ENCODE measurements at places on chromosomes 3 and 15. TPM values are rescaled to one million over a fixed set of nuclear protein-coding genes. Genes with fewer than 3 reads are reported as not detected.

Gene SNUPN
- total RNA-seq, result 23.2 TPM

- no peak for DNase-seq
Observed at GRCh38 chr15:74036271-74037170, 42.0 kb downstream of the PML start.

Gene GXYLT2
- 12.9 TPM for total RNA-seq

DNA sequence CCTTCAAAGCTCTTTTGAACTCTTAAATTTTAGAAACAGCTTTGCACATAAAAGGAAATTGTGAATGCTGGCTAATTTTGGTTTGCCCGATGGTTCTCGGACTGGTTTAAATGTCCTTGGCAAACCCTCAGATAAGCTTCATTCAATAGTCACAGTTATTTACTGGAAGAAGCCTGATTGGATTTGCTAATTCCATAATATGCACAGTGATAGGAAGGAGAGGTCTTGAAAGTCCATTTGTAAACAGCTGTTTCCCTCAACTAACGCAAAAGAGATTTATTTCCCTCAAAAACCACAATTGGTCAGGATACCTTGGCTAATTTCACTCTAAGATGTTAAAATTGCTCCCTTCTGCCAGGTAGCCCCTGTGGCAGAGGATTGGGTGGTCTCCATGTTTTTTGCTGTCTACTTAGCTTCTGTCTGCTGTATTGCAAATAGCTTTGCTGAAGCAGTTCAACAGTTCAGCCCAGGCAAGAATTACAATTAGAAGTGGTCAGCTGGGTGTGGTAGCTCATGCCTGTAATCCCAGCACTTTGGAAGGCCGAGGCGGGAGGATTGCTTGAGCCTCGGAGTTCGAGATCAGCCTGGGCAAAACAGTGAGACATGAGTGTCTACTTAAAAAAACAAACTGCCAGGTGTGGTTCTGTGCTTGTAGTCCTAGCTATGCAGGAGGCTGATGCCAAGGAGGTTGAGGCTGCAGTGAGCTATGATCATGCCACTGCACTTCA is 30.6 kb upstream of the PROK2 start:
- no peak for DNase-seq

DNA sequence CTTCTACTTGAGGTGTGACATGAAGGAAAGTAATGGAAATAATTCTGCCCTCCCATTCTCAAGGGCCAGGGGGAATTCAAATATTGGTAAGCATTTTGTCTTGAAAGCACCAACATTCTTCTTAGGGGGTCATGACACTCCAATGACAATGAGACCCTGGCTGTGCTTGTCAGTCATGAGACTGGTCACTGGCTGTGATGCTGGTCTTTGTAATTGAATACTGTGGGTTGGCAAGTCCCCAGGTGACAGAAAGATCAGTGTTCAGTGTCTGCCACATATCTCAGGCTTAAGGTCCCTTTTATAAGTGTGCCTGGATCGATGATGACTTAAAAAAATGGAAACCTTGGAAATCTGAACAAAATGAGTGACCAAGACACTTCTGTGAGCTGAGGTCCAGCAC is 151.4 kb downstream of the SNRPN start:
- DNase-seq, result no peak

GRCh38 chr15:44662478-44663409 is 718 bp downstream of the SPG11 start:
- peak; percentile 56 for DNase-seq

DNA sequence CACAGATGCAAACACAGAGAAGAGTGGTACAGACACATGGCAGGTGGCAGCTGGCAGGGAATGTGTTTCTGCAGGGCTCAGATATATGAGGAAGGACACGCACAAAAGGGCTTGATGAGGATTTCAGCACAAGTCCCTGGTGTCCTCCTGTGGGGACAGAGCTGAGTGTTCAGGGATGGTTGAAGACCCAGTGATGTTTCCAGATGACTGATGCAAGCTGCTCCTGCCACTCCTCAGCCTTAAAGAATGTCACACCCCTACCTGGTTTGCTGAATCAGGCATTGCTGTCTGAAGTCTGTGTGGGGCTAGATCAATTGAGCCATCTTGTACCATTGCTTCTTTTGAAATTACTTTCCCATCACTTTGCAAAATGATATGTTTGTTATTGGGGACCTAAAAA is 40.2 kb downstream of the TNFAIP8L3 start:
- no peak for DNase-seq

- no peak for DNase-seq
Observed at GRCh38 chr3:184656829-184657681, 54.8 kb downstream of the MAGEF1 start.

DNA sequence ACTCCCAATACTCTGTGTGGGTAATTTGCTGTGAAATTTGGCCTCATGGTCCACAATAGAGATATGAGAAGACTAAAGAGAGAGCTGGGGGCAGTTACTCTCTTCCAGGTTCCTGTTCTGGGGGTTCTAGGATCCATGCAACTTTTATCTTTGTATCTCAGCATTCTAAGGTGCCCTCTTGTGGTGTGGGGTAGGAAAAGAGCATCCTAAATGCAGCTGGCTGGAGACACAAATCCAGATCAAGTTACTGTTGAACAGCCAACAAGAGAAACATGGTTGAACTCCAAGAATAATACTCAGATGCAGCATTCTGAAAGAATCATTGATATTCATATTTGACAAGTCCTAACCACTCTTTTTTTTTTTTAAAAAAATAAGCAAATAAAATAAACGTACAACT is 238.2 kb downstream of the GREM1 start:
- no peak for DNase-seq

Gene PLIN1
- total RNA-seq, result 947 TPM

DNA sequence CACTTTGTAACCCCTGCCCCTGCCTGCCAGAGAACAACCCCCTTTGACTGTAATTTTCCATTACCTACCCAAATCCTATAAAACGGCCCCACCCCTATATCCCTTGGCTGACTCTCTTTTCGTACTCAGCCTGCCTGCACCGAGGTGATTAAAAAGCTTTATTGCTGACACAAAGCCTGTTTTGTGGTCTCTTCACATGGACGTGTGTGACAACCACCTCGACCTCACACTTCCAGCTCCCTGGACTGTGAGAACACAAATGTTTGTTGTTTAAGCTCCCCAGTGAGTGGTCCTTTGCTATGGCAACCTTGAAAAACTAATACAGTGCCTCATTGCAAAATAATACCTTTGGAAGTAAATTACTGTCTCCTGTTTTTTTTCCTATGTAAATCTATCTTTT is 299.2 kb upstream of the POU1F1 start:
- no peak for DNase-seq

DNA sequence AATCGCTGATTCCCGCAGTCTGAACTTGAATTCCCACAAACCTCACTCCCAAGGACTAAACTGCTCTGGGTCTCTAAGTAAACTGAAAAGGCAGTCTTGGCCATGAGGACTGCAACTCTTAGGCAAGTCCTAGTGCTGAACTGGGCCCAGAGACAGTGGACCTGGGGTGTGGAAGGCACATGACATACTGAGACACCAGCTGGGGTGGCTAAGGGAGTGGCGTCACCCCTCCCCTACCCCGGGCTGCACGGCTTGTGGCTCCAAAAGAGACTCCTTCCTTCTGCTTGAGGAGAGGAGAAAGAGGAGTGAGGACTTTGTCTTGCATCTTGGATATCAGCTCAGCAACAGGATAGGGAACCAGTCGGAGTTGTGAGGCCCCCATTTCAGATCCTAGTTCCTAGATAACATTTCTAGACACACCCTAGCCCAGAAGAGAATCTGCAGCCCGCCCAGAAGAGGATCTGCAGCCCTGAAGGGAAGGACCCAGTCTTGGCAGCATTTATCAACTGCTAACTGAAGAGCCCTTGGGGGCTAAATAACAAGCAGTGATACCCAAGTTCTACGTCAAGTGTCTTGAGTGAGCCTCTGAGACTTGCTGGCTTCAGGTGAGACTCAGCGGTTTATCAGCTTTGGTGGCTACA is 110.7 kb upstream of the C3orf80 start:
- no peak for DNase-seq

Gene DUOX2
- 0.13 TPM for total RNA-seq

GRCh38 chr3:167930453-167930852 is 165.3 kb downstream of the GOLIM4 start:
- no peak for DNase-seq

- no peak for DNase-seq
Observed at GRCh38 chr3:196524527-196524926, 9.4 kb upstream of the SMCO1 start.

Gene INKA1
- 3.9 TPM for total RNA-seq

Gene CCNB2
- 1.0 TPM for total RNA-seq

DNA sequence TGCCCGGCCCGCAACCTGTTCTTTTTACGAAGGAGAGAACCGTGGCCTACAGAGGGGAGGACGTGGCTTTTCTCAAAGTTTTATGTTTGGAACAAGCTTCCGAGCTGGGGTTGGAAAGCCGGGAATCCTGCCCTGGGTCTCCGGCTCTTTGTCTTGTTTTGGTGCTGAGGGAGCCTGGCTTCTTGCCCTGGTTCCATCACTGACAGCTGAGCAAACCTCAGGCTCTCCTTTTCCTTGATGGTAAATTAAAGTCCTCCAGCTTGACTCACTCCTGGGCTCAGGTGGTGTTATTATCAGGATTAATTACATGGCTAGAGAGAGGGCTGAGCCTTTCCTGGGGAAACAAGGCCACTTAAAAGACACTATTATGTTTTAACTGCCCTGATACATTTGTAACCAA is 289.5 kb upstream of the RGMA start:
- DNase-seq, result no peak
